ENCODE measurements at places on chromosomes 6 and 20.

DNA sequence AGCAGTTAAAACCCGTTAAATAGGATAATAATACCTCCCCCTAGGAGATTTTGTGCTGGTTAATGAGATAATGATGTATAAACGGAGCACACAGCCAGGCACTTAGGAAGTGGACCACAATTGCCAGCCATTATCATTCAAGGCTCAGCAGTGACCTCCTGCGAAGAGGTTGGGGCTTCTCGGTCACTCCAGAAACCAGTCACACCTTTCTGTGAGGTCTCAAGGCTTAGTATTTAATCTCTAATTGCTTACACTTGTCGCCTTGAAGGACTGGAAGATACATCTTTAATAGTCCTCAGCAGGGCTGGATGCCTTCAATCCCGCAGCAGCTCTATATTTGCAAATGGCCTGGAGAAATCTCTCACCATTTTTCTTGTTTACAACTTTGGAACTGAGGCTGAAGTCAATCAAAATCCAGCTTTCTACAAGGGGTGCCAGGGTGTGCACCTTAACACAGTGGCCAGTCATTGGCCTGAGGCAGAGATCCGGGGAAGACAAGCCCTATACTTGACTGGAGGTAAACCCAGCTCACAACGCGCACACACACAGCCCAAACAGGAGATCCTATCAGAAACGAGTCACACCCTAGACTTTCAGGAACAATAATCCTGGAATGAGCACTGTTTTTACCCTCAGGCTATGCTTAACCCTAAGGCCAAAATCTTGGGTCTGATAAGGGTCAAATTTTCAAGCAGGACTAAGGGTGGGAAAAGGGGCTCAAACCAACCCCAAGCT lies 1.2 kb downstream of the POU5F1 start:
- DNase-seq = no peak

DNA sequence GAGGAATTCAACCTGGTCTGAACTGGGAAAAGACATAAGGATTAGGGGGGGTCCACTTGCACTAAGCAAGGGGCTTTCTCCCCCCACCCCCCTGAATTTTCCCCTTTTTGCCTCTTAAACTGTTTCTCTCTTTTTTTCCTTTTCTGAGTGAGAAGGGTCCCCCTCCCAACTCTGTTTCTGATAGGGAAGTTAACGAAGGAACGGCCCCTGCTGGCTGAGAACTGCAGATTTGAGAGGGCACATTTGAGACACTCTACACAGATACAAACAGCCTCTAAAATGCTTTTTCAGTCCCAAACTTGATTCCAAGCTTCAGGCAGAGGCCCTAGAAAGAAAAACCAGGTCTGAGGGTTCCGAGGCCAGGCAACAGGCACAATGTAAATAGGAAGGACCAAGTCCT lies 91.7 kb downstream of the JARID2 start:
- DNase-seq = no peak

DNA sequence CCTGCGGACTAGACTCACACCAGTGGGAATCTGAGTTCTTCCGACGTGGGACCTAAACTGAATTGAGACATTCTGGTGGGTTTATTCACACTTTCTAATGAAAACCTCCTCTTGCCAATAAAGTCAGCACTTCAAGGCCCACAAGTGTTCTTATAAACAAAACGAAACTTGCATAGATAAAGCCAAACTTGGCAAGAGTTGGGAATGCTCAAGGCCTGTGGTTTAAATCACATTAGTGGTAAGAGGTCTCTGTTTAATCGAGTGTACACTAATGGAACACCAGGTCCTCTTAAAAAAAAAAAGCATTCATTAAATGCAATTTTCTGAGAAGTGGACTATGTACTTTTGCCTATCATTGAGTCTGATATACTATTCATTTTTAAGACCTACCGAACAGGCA lies 143.3 kb downstream of the SMOC2 start:
- no peak for DNase-seq

GRCh38 chr6:41937861-41938574 lies 3.6 kb downstream of the CCND3 start:
- no peak for DNase-seq

GRCh38 chr20:17014217-17014616 lies 212.6 kb upstream of the PCSK2 start:
- DNase-seq = no peak

DNA sequence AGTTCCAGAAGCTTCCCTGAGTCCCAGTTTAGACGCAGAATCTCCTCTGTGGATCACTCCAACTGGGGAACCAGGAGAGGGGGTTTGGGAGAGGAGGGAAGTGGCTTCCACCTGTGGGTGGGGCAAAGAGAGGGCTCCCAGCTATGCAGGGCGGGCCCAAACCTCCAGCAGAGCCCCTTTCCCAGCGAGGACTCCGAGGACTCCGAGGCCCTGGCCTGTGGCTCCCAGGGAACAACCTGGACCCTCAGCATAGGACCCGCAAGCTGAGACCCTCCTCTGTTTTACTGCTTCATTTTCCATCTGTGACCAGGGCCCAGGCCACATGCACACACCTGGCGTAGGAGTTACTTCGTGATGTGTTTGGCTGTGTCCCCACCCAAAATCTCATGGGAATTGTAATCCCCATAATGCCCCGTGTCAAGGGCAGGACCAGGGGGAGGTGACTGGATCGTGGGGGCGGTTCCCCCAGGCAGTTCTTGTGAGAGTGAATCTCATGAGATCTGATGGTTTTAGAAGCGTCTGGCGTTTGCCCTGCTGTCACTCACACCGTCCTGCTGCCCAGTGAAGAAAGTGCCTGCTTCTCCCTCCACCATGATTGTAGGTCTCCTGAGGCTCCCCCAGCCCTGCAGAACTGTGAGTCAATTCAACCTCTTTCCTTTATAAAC lies 27.9 kb downstream of the NTSR1 start:
- DNase-seq = no peak

GRCh38 chr6:11224252-11224965 lies 8.1 kb downstream of the NEDD9 start:
- no peak for DNase-seq

DNA sequence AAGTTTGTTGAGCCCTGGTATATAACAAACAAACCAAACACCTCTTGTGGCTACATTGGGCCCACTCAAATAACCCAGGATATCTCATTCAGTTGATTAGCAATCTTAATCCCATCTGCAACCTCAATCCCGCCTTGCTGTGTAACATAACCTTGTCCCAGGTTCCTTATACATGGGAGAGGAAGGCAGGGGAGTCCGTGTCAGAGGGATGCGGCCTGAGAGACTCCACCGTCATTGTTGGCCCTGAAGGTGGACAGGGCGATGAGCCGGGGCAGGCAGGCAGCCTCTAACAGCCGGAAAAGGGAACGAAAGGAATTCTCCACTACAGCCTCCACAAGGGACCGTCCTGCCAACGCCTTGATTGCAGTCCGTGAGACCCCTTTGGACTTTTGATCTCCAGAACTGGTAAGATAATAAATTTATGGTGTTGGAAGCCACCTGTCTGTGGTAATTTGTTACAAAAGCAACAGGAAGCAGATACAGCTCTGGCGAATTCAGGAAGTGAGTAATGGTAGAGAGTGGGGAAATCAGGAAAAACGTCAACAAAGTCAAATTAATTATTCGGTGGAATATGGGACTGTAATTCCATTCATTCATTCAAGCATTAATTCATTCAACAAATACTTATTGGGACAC lies 124.5 kb upstream of the SALL4 start:
- DNase-seq = no peak

- no peak for DNase-seq
These were observed 23.5 kb downstream of the PPP1R3G start for GRCh38 chr6:5108536-5109150.

DNA sequence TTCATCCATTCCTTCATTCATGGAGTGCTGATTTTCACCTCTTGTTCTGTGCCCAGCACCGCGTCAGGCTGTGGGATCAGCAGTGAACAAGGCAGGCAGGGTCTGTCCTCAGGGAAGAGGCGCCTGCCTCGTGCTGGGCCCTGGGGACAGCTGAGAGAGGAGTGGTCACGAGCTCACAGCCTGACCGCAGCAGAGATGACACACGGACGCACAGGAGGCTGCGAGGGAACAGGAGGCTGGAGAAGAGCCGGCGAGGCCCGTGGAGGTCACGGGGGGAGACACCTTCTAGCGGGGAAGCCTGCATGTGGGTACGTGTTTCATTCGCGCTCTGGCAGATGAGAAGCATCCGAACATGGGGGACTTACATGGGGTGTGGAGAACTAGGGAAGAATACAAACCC lies 27.5 kb downstream of the PXDC1 start:
- no peak for DNase-seq

GRCh38 chr20:7924692-7925091 lies 15.6 kb downstream of the HAO1 start:
- DNase-seq = no peak

GRCh38 chr20:32350421-32350820 lies 7.7 kb upstream of the ASXL1 start:
- no peak for DNase-seq

DNA sequence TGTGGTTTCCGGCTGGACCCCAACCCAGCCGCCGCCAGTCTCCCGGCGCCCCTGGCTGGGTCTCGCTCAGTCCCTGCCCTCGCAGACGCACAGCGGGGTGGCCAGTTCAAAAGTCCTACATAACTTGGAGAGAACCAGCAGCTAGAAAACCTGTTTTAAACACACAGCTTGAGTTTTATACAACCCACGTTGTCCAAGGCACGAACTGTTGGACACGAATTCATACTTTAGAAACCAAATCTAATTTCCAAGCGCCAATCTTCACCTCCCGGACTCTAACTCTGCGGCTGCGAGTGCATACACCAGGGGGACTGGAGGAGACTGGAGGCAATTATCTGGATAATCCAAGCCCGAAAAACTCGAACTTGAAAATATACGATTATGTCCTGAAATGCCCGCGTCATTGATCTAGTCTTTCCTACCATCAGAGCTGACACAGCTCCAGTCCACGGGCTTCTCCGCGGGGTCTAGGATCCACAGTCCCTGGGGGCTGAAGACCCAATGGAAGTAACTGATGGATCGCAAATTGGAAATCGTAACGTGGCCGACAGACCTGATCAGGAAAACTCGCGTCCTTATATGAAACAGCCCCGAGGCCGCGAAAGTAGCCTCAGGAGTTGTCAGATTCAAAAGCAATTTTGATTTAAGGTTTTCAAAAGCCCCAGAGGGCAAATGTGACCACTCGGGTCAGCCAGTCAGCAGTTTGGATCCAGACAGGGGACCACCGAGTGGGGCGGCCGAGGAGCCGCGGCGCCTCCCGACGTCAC lies 843 bp upstream of the HEY2 start:
- DNase-seq = no peak

DNA sequence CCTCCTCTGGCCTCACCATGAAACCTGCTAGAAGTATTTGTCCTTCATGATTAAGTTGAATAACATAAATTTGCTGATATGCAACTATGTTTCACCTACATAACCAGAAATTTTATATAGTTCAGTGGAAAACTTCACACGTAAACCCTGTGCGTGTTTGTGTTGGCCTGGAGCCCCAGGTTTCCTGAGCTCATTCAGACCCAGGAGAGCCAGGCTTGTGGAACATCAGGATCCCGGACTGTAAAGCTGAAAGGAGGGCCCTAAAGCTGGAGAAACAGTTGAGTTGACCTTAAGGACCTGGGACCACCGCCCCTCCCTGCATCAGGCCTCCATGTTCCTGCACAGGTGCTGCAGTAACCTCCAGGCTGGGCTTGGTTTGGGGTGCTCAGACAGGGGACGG lies 3.1 kb upstream of the SPATS1 start:
- DNase-seq = no peak
